Hematopoietic multipotent progenitor cell treated with erythropoietin and hydrocortisone succinate and interleukin-3 and kit ligand, for 17 days (in vitro differentiated cells): ENCODE measurements at places on chromosomes 11 and 22.
A peak's percentile ranks its signal among the peaks of the same experiment; 100 is the strongest.

DNA sequence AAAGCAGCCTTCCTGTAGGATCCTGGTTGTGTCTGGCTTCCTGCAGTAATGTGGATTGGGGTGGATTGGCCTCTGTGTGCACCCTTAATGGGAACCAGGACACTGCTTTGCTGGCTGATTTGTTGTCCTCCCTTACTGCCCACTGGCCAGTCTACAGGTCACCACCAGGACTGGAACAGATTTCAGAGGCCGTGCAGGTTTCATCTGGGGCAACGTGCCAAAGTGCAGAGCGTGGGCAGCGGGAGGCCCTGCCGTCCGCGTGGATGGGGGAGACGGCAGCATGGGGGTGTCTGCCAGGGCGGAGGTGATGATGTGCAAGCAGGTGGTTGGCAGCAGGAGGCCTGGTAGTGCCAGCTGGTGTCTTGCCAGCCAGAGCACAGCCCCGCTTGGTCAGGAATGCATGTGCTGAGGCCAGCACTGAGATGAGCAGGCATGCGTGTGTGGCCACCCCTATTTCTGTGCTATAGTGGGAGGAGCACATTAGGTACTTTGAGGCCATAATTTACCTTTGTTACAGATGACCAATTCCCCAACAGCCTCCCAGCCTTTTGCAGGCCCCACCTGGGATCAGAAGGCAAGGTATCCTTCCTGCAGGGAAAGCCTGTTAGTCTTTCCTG lies 24.3 kb downstream of the BCR start:
- DNase-seq = no peak

- no peak for DNase-seq
Observed at GRCh38 chr11:108732395-108732794, 67.5 kb downstream of the DDX10 start.

- no peak for DNase-seq
Observed at GRCh38 chr11:75323609-75324008, 27.9 kb downstream of the ARRB1 start.

DNA sequence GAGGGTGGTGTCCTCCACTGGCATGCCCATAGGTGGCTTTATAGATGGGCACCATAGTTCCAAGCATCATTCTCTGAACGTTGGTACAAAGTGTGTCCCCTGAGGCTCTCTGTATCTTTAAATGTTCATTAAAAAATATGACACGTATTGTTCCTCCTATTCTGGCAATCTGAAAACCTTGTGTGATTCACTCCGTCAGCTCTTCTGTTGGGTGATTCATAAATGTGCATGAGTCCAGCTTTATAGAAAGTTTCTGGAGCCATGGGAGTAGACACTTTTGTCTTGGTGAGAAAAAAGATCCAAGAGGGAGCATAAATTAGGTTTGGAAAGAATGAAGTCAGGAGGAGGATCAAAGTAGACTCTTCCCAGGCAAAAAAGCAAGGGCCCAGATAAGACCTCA lies 728.8 kb downstream of the NELL1 start:
- no peak for DNase-seq

- DNase-seq = no peak
Observed at GRCh38 chr11:69333879-69334278, 39.9 kb downstream of the MYEOV start.

DNA sequence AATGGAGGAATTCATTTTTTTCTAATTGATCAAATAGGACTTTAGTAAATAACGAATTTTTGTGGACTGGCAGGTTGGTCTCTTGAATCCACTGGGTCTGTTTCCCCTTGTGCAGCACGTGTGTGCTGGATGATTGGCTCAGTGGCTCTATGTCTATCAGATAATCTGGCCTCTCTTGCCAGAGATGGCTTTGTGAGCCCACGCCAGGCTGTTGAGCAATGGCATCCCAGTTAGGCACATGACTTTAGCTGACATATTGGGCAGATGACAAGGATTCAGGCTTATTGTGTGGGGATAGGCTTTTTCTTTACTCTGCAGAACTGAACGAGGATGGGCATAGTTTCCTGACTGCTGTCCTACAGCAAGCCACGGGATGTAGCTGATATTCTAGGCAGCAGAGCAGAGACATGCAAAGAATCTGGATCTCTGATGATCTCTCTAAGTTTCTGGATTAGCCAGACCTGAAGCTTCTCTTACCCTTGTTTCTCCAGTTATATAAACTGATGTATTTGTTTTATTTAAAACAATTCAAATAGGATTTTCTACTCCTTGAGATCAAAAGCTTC lies 144.9 kb downstream of the ARHGAP42 start:
- DNase-seq = no peak

DNA sequence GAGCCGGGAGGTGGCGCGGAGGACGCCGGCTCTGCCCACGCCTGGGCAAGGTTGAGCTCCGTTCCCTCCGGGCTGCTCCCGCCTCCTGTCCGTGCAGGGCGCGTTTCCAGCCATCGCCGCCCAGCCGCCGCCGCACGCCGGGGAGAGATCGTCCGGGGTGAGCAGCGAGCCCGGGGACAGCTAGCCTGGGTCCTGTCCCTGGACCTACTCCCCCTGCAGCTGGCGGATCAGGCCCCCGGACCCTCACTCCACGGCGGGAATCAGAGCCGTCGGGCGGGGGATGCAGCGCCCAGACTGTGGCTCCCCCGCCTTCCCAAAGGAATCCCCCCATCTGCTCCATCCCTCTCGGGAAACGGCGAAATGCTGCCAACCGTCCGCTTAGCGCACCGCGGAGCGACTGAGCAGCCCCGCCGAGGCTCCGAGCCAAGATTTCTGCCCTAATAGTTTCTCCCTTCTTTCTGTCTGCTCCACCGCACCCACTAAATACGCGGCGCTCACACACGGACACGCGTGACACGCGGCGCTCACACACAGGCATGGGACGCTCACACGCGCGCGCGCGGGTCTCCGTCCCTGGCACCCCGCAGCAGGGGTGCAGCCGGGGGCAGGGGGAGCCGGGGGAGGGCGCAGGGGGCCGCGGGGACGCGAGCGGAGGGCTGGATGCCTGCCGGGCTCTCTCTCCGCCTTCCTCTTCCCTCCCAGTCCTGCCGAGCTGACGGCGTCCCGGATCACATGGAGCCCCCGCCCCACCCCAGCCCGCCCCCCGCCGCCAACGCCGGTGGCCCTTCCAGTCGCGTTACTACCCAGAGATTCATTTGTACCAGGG lies at the start of gene KCNJ5:
Gene KCNJ5 (plus strand): TSS at position 814 of the 826 bp plus-strand sequence. CDS start 19,918 bp downstream, outside the sequence.
- DNase-seq = no peak

GRCh38 chr11:304915-305843 lies 2.4 kb upstream of the IFITM2 start:
- DNase-seq = peak; percentile 19

DNA sequence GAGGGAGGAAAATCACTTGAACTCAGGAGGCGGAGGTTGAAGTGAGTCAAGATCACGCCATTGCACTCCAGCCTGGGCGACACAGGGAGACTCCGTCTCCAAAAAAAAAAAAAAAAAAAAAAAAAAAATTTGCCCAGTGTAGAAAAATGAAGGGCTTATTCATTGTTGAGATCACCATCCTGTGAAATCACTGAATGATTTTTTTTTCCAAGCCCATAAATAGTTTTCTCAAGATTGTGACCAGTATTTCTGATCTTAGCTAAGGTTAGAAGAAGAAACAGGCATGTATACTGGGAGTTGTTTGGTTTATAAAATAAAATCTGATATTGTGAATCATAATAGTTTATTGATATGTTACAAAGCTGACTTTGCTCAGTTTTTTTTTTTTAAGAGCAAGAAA lies 269.4 kb downstream of the CADM1 start:
- DNase-seq = no peak

DNA sequence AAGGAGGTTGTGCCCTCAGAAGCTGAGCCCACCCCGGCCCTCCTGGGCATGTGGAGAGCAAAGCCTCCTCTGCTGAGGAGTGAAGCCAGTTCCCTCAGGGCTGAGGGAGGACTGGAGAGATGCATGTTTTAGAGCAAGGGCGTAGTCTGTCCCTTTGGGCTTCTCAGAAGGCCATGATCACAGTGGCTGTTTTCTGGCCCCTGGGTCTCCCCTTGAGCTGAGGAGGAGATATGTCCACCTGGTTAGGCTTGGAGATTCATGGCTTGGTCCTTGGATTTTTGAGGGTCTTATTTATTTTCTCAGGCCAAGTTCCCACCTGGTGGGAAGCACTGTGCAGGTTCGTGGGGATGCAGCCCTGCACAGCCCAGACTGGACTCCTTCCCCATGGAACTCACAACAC lies 46.5 kb upstream of the THY1 start:
- no peak for DNase-seq

DNA sequence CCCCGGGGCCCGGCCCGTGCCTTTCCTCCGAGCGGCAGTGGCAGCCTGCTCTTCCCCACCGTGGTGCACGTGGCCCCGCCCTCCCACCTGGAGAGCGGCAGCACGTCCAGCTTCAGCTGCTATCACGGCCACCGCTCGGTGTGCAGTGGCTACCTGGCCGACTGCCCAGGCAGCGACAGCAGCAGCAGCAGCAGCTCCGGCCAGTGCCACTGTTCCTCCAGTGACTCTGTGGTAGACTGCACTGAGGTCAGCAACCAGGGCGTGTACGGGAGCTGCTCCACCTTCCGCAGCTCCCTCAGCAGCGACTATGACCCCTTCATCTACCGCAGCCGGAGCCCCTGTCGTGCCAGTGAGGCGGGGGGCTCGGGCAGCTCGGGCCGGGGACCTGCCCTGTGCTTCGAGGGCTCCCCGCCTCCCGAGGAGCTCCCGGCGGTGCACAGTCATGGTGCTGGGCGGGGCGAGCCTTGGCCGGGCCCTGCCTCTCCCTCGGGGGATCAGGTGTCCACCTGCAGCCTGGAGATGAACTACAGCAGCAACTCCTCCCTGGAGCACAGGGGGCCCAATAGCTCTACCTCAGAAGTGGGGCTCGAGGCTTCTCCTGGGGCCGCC lies 11.9 kb downstream of the C22orf31 start:
- no peak for DNase-seq

- DNase-seq = no peak
Observed at GRCh38 chr11:32262367-32262766, 171.5 kb downstream of the RCN1 start.

- DNase-seq = no peak
Observed at GRCh38 chr11:13984616-13985450, 22.3 kb downstream of the SPON1 start.

DNA sequence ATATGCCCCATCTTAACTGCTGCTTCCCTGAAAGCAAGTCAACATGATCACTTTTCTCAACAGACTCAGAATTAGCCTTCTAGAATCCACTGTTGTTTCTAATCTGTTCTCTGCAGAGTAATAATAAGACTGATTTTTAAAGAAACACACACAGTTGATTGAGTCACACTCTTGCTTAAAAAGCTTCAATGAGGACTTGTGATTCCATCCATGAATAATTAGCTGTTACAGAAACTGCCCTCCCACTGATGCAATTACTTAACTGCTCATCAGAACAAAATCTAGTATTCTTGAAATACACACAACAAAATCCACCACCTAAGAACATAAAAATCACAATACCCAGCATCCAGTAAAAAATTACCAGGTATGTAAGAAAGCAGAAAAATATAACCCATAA lies 100.5 kb upstream of the TIMP3 start:
- no peak for DNase-seq

GRCh38 chr11:130829920-130830511 lies 86.3 kb downstream of the SNX19 start:
- DNase-seq = no peak

DNA sequence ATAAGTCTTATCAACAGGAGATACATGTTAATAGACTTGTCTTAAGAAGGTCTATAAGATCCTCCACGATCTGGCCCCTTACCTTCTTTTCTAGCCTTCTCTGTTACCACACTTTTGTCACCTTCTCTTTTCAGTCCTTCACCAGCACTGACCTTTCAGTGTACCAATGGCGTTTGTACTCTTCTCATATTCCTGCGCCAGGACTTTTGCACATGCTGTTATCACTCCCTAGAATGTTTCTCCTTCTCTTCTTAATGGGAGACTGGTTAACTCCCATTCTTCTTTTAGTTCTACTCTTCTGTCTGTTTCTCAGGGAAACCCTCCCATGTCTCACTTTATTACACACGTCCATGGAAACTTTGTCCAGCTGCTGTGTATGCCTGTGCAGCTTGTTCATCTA lies 4.4 kb upstream of the EED start:
- DNase-seq = no peak

DNA sequence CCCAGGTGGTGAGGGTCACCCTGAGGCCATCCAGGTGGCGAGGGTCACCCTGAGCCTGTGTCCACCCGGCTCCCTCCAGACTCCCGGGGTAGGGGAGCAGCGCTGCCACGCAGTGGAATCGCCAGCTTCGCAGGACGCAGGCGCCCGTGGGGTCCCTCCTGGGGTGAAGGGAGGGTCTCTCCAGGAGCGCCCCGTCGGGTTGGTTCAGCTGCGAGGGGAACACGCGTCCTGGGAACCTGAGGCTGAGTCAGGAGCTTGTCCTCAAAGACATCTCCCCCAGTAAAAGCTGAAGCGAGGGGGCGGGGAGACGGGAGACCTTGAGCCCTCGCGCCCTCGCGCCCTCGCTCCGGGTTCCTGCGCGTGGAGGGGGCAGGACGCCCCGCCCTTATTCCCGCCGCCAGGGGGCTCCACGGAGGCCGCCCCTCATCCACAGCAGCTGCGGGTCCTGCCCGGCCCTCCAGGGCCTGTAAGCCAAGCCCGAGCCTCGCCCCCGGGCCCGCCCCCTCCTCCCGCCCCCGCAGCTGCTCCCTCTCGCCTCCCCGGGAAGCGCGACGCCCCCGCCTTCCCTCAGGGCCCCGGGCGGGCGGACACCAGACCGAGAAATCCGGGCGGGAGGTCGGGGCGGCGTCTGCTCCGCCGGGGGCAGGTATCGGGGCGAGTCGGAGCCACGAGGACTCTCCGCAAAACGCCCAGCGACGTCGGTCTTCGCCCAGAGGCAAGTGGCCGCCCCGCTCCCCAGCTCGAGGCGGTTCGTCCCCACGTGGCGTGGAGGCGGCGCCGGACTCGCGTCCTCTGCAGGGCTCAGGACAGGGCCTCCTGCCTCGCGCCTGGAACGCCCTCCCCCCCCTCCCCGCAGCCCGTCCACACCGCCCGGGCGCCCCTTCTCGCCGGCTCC lies 22.8 kb downstream of the PIM3 start:
- no peak for DNase-seq

DNA sequence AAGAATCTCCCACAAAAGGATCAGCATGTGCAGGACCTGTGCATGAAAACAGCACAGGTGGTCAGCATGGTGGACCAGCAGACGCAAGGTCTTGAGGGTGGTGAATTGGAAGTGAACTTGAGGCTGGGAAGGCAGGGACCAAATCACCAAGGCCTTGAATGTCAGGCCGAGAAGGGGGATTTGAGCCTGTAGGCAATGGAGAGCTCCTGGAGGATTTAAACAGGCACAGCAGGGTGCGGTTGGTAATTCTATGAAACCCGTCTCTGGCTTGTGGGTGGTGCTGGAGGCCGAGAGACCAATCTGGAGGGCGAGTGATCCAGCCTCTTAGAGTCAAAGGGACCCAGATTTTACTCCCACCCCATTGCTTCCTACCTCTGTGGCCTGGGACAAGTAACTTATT lies 2.4 kb downstream of the TSKU start:
- DNase-seq = peak; percentile 19
